Natural killer cell treated with Interleukin-12 subunit alpha and Interleukin-12 subunit beta and Interleukin-15 and Interleukin-18, amount 100 ng/mL, for 72 hours (primary cell): ENCODE measurements at places on chromosomes 2 and 18.

DNA sequence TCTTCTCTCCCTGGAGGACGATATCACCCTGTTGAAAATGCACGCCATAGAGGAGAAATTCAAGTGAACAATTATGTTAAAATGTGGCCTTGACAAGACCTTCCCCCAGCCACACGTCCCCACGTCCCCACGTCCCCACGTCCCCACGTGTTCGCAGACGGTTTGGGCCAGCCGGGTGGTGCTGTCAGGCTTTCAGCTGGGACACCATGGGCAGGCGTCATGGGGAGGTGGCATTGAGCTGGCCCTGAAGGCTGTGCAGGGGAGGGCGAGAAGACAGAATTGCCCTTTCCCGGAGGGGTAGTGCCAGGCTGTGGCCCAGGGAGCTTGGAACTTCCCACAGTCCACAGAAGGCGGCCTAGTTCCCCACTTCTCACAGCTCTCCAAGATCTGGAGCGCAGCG is 240.7 kb upstream of the RAB6C start:
- no peaks in the 10 kb centered on the region for H3K4me1 ChIP-seq
- DNase-seq = no peak
- peaks cover 10% of the 10 kb centered on the region for H3K27me3 ChIP-seq
- H3K36me3 ChIP-seq = no peaks in the 10 kb centered on the region
- no peak overlapping the region for H3K4me3 ChIP-seq

DNA sequence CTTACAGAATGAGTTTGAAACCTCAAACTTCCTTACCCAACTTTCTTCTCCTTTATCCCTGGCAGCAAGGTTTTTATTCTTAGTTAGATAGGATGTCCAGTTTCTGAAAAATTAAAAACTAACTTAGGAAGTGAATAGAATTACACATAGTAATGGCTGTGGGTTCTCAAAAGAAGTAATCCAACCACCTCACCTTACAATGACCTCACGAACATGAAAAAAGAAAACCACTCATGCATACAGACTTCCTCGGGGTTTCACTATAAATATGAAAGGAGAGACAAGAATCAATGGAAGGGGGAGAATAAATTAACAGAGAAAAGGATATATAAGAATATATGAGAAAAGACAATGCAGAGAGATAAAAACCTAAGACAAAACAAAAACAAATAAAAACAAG is 1044.3 kb upstream of the KLHL29 start:
- H3K27me3 ChIP-seq = no peaks in the 10 kb centered on the region
- H3K4me1 ChIP-seq = no peaks in the 10 kb centered on the region
- H3K4me3 ChIP-seq = no peak overlapping the region
- H3K36me3 ChIP-seq = peaks cover 5% of the 10 kb centered on the region
- DNase-seq = no peak

- no peak for DNase-seq
- H3K27me3 ChIP-seq = no peaks in the 10 kb centered on the region
- H3K27ac ChIP-seq = no peak overlapping the region
- H3K36me3 ChIP-seq = peaks cover 11% of the 10 kb centered on the region
Measured at GRCh38 chr2:52000151-52000855, 968.4 kb upstream of the NRXN1 start.

DNA sequence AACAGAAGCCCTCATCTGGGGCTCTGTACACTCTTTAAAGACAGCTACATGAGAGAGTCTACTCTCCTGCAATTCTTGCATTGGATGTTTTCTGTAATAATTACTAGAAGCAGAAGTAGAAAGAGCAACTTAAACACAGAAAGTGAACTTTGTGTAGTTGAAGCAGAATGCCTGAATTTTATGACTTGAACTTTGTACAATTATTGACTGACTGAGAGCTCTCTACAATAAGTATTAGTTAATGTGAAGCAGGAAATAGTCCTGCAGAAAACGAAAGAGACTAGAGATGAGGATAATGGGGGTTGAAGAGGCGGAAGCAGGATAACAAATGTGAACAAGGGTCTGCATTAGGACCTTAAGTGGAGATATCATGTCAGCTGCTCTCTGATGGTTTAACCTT is 79.2 kb upstream of the STK39 start:
- peaks cover 20% of the 10 kb centered on the region for H3K27me3 ChIP-seq
- peaks cover 18% of the 10 kb centered on the region for H3K36me3 ChIP-seq
- H3K27ac ChIP-seq = no peak overlapping the region
- peaks cover 12% of the 10 kb centered on the region for H3K4me1 ChIP-seq
- H3K4me3 ChIP-seq = no peak overlapping the region
- no peak for DNase-seq

GRCh38 chr2:55106148-55106547 is 55.9 kb upstream of the RTN4 start:
- no peaks in the 10 kb centered on the region for H3K4me1 ChIP-seq
- no peaks in the 10 kb centered on the region for H3K27me3 ChIP-seq
- H3K36me3 ChIP-seq = no peaks in the 10 kb centered on the region
- no peak overlapping the region for H3K4me3 ChIP-seq
- no peak for DNase-seq

GRCh38 chr2:55771612-55772011 is 78.0 kb upstream of the PNPT1 start:
- H3K4me1 ChIP-seq = no peaks in the 10 kb centered on the region
- DNase-seq = no peak
- H3K27me3 ChIP-seq = peaks cover 14% of the 10 kb centered on the region
- no peak overlapping the region for H3K27ac ChIP-seq
- H3K4me3 ChIP-seq = no peak overlapping the region

GRCh38 chr2:25071966-25072365 is 30.1 kb downstream of the EFR3B start:
- H3K4me1 ChIP-seq = peaks cover 2% of the 10 kb centered on the region
- no peak overlapping the region for H3K27ac ChIP-seq
- H3K4me3 ChIP-seq = no peak overlapping the region
- H3K27me3 ChIP-seq = peaks cover 14% of the 10 kb centered on the region
